ENCODE measurements at places on chromosomes 12 and 14.

DNA sequence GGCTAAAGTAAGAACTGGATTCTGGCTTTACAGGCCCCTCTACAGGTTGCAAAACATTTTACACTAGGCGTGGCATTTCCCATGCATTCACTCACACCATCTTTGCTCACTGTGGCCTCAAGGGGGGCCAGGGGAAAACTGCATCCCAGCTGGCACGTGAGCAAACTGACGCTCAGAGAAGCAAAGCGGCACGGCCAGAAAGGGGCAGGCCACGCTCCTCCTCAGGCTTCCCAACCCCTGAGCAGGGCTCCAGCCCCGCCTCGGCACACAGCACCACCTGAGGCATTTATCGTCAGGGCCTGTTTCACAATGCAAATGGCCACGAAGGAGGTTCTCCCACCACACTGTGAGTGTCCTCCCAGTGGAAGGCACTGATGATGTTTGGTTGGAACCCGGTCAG lies 90.8 kb downstream of the BCL11B start:
- DNase-seq = no peak

DNA sequence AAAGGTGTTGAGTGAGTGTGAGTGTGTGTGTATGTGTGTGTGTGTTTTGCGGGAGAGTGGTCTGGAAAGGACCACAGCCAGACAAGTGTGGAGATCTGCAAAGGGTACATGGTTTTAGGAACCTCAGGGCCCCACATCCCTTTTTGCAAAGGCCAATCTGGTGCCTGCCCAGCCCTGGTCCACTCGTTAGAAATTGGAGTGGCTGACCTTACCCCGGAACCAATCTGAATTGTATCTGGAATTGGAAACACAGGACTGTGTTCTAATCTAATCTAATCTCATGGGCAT lies 11.3 kb upstream of the TBX3 start:
- DNase-seq = no peak

- DNase-seq = no peak
Observed at GRCh38 chr12:28939427-28939826, 209.7 kb upstream of the FAR2 start.

DNA sequence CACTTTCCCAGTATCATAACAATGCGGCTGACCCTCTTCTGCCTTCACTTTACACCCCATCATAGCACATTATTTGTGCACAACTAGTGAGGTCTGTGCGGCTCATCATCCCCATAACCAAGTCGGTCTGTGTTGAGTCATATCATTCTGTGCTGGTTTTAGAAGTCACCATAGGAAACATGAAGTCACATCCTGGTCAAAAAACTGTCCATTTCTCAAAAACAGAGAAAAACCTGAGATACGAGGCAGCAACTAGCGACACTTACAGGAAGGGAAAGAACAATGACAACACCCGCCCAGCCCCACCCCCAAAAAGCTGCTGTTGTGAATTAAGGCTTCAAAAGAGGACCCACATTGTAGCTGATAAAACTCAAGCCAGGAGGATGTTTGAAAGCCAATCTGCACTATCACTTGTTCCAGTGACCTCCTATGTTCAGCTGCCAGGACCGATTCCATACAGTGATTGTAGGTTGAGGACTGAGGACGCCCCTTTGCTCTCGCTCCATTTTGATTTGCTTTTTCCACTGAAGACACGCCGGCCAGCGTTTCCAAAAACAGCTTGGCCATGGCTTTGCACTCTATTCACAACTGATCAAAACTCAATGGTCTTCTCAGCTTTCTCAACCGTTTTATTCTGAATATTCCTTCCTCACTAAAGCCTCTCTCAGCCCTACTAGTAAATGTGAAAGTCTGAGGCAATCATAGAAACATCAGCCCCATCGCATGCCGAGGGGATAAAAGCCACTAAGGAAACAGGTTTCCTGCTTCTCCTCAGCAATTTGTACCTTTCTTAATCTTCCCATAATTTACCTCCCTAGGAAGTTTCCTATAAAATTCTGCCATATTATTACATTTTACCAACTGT lies 87.5 kb downstream of the DUSP16 start:
- no peak for DNase-seq

DNA sequence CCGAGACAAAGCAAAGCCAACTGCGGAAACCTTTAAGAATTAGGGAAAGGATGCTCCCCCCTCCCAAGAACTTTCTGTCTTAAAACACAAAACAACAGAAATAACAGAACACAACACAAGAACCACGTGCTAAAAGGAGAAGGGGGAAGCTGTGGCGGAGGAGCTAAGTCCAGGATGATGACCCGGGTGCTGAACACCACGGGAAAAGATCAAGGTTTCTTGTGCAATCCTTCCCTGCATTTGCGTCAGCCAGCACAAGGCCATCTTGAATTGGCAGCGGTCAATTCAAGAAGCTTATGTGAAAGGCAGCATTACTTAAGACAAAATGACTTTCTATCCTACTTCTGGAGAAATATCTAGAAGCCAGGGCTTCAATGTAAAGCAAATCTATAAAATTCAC lies 11.0 kb upstream of the CREBL2 start:
- no peak for DNase-seq

- no peak for DNase-seq
Observed at GRCh38 chr14:51582437-51582836, 69.3 kb upstream of the FRMD6 start.

- no peak for DNase-seq
Observed at GRCh38 chr14:79656496-79656895, 554.8 kb downstream of the DIO2 start.

GRCh38 chr12:121776190-121777098 lies 17.0 kb downstream of the RHOF start:
- no peak for DNase-seq

GRCh38 chr12:20493934-20494333 lies 125.6 kb downstream of the PDE3A start:
- DNase-seq = no peak

DNA sequence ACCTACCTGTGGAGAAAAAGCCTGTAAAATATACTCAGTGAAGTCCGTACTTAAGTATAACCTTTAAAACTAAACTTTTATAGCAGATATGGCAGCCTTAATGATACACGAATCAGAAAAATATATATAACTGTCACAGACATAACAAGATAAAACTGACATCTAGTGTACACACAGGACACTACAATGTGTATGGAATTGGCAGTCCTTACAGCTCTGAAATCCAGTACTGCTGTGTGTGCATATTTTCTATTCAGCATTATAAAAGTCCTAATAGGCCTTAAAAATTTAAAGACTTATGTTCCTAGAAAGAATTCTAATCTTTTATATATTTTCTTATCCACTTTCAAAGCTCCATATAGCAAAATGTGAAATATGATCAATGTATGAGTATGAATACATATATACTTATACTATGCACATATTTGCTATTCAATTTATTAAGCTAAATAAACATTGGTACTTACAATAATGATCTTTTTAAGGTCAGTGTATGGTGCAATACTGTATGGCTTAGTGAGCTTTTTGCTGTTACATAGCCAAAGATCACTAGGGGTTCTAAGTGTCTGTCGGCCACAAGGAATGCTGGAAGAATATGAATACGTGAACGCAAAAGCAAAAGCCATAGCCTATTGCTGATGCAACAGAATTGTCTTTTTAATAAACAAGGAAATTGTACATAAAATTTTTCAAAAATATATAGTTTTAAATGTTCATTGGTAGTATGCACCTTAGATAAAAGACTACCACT lies 69.2 kb downstream of the C2CD5 start:
- no peak for DNase-seq

GRCh38 chr12:71164166-71164565 lies 6.4 kb upstream of the TSPAN8 start:
- no peak for DNase-seq

DNA sequence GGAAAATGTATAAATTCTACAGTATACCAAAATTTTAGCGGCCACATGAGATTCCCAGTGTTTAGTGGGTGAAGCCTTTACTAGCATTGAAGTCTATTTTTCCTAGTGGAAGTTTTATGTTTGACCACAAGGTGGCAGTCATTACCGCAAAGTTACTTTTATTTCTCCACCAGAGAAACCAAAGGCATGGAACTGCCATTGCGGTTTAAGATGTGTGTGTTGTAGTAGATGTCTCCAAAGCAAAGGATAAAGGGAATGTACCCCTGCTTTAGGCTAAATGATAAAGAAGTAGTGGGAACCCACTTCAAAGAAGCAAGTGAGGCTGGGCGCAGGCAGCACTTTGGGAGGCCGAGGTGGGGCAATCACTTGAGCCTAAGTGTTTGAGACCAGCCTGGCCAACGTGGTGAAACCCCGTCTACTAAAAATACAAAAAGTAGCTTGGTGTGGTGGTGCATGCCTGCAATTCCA lies 140.5 kb downstream of the PRKCH start:
- DNase-seq = peak; percentile 57

GRCh38 chr12:68034567-68034966 lies 45.3 kb downstream of the IFNG-AS1 start:
- DNase-seq = no peak

DNA sequence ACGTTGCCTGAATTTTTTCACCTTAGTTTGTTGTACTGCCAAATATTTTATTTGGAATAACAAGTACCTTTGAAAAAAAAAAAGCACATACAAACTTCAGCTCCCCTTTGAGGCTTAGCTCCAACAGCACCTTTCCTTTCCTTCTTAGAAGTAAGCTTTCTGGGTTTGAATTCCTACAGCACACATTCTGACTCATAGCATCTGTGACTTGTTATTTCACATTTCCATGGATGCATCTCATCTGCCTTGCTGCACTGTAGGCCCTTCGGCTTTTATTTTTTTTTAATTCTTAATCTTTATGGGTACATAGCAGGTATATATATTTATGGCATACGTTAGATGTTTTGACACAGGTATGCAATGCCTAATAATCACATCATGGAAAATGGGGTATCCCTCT lies 7.2 kb downstream of the LGALS3 start:
- no peak for DNase-seq

- DNase-seq = no peak
Observed at GRCh38 chr14:105197211-105197641, 16.1 kb upstream of the NUDT14 start.

DNA sequence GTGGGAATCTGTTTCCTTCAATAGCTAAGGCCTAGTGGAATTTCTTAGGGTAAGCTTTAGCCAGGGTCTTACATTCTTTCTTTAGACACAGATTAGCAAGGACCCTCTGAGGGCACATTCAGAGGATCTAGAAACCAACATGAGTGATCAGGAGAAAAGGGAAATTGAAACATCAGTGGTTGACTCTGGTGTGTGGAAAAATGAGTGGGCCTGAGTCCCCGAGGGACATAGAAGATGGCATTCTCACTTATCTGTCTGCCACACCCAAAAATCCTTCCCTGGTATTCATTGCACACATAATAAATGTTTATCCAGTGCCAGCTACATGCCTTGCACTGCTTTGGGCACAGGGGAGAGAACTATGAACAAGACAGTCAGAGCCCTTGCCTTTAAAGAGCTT lies 82.9 kb downstream of the SSPN start:
- no peak for DNase-seq

- DNase-seq = no peak
Observed at GRCh38 chr14:69660344-69661193, 49.2 kb downstream of the SUSD6 start.

GRCh38 chr14:33254861-33255395 lies 316.2 kb downstream of the NPAS3 start:
- DNase-seq = no peak

DNA sequence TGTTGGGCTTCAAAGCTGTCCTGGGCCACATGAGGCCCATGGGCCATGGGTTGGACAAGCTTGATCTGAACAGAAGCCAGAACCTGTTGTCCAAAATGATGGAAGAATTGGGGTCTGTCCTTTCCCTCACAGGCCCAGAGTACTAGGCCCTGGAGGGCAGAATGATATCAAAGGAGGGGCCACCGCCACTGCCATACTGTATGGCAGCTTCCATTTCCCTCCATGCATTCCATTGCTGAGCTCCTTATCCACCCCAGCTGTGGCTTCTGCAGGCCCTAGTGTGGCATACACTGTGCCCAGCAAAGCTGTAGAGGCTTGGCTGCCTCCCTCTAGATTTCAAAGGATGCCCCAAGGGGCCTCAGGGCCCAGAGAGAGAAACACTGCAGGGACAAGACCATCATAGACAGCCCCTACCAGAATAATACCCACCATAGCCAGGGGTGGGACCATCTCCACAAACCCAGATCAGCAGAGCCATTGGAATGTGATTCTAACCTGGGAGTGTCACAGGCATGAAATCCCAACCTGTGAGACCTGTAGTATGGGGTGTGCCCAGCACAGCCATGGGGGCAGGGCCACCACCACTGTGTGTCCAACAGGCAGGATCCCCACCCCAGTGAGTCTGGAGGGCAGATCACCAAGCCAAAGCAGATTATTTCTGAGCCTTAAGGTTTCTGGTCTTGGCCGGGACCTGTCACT lies 61.4 kb upstream of the BEGAIN start:
- no peak for DNase-seq

DNA sequence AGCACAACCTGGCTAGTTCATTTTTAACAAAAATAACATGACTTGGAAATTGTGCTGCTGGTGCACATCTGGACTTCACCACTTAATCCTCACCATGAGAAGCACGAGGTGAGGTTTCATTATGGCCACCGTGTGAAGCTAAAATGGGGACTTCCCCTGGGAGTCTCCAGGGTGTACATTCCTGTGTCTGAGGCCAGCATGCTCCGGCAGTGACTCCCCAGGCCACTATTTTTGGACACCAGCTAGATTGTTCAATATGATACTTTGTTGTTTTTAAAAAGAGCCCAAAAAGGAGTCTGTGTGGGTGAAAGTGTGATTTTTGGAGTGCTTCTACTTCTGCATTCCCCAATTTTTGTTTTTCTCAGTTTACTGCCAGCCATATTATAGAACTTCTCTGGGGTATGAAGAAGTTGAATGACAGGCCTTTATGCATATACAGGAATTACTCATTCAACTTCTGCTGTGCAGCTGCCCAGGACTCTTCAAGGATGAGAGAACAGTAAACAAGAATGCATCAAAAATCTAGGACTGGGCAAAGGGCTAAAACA lies 16.9 kb upstream of the AICDA start:
- no peak for DNase-seq

GRCh38 chr14:50529288-50530179 lies 2.8 kb downstream of the MAP4K5 start:
- DNase-seq = no peak

DNA sequence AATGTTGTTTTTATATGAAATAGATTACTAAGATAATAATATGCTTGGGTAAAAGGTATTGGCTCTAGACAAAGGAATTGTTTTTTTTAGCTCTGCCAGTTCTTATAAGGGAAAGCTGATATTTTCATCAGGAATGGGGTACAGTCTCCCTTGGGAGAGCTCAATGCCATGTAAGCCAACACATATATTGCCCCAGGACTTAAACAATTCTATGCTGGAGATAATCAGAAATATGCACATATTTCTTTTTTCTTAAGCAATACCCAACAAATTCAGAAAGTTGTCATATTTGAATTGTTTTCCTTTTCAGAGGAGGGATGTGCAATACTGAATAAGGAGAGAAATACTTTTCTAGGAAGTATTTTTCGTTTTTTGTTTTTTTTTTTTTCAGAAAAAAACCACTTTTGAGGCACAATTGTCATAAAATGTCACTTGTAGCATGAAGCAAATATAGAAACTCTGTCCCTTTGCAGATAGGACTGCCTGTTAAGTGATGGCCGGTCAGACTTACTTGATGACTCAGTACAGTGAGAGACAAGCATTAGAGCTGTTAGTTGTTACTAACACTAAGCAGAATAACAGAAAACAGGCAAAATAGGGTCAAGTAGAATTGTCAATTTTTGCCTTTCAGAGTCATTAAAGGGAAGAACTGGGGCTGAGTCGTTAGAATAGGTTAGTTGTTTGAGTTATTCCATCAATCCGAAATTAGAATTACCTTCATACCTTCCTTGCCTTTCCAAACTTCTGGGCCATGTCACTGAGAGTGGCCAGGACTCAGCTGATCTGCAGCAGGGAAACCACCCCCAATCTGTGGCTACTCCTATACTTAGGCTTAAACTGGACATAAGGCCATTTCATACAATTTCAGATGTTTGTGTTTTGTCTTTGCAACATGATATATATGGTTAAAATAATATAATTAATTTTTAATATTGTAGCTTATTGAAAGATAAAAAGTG lies 168.1 kb downstream of the SLC38A4 start:
- DNase-seq = no peak
